H7 (cell line): ENCODE measurements at places on chromosomes 13 and 19. TPM values are rescaled to one million over a fixed set of nuclear protein-coding genes. Genes with fewer than 3 reads are reported as not detected.

DNA sequence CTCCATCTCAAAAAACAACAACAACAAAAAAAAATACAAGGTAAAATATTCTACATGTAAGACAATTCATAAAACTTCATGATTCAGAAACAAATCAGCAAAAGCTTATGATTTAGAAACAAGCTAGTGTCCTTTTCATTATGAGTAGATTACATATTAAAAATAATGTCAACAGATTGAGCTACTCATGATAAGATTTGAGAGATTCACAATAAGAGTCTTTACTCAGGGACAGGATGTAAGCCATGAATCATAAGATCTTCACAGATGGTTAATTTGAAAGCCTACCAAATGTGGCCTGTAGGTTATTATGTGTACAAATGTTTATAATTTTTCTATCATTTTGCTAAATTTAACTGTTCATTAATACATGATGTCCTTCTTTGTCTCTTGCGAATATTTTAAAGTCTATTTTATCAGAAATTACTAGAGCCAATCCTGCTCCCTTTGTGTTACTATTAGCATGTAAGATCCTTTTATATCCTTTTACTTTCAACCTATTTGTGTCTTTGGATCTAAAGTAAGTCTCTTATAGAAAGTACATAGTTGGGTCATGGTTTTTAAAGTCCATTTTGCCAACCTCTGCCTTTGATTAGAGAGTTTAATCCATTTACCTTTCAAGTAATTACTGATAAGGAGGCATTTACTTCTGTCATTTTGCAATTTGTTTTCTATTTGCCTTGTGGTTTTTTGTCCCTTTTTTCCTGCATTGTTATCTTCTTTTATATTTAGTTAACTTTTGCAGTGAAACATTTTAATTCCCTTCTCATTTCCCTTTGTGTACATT, 68.3 kb upstream of the RXFP2 start:
- no peak for DNase-seq

Gene WTIP
- total RNA-seq = 12.5 and 14.8 TPM in 2 replicates

DNA sequence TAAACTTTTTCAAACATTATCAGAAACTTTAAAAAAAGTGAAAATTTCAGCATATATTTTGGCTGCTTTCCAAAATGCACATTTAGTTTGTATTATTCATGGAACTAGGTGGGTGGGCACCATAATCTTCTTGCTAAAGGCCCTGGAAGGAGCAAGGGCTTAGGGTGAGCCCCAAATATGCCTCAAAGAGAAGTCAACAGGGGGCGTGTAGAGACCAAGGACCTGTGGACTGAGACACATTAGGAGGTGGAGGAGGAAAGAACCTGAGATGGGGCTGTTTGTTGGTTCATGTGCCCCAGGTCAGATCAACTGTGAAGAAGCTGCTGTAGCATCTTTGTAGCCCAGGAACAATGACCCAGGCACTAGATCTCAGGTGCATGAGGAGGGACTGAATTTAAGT, 79.6 kb upstream of the OLFM4 start:
- no peak for DNase-seq

DNA sequence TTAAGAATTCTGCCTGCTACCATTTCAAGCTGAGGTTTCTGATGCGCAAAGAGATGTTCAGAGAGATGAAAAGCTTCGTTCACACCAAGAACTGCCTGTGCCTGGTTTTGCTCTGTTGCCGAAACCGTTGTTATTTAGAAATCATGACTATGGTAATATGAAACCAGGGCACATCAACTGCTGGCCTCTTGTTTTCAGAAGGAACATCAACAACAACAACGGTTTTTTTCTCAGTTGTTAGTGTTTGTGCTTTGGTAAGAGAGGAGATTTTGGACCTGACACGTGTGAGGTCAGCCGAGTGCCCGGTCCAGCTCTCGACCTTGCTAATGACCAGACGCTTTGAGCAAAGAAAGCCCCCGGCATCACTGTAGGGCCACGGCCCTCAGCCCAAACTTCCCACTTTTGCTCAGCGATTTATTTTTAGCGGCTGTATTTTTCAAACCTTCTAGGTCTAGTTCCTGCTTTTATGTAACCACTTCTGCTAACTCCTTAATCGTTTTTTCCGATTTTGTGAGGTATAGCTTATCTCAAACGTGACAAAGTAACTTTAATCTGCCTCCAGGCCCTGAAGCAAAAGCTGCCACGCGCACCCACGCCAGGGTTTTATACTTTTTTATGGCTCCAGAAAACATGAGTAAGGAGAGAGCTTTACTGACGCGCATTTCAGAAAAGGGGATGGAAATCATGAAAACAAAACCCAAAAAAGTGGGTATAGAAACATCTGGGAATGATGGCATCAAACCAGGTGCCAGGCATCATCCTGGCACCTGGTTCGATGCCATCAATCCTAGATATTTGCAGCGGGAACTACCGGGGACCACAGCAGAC, 42.0 kb downstream of the KLF2 start:
- DNase-seq = no peak

GRCh38 chr13:74324338-74324737, 190.1 kb upstream of the KLF12 start:
- no peak for DNase-seq

GRCh38 chr19:38457690-38458405, 24.4 kb downstream of the RYR1 start:
- DNase-seq = no peak

Gene TNFSF11
- 0.90 and 2.6 TPM in 2 replicates for total RNA-seq
